ENCODE measurements at places on chromosomes 3 and 15.
A peak's percentile ranks its signal among the peaks of the same experiment; 100 is the strongest.

GRCh38 chr3:193963808-193964516 is 172.0 kb upstream of the HES1 start:
- peak; percentile 55 for DNase-seq

GRCh38 chr3:77373619-77374018 is 333.7 kb downstream of the ROBO2 start:
- DNase-seq = no peak

DNA sequence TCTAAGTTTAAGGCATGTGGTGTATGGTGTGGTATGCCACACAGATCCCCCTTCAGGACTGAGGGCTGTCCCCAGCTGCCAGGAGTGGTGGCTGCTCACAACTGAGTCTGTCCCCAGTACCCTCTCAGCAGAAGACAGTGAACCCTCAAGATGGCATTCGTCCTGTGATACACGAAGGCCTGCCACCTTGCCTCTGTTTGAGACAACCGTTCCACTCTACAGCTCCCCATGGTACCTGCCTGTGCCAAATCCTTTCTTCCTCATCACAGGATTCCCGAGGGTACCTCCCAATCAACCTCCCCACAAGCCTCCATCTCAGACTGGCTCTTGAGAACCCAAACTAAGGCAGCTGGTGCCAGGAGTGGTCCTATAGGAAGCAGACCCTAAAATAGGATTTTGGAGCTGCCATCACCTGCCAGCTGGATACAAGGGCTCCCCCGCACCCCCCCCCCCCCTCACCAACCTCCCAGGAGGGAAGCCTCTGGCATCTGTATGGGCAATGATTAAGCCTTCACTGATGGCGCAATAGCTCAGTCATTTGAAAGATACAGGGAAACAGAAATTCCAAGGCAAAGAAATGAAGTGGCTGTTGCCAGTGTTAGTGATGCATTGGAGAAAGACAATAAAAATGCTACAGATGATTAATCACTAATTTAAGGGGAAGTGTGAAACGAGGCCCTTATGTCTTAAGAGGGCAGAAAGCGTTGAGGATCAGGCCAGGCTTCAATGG is 230.0 kb upstream of the LYSMD4 start:
- DNase-seq = no peak

- no peak for DNase-seq
These were observed 84.6 kb upstream of the SLC7A14 start for GRCh38 chr3:170670504-170670903.

- DNase-seq = peak; percentile 34
These were observed 1.0 kb downstream of the UBE2E1 start for GRCh38 chr3:23806534-23807423.

DNA sequence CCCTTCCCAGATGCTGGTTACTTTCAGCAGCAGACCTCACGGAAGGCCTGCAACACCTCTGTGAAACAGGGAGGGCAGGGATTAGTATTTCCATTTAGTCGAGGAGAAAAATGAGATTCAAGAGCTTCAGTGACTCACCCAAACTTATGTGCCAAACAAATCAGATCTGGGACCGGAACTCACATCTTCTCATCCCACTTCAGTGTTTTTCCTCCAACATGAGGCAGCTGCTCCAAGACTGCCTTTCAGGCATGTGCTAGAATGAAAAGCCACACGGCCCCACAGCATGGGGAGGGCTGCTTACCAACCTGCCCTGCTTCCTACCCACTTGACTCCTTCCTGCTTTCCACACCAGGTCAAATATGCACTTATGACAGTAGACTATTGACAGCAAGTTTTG is 129.4 kb upstream of the SLC24A5 start:
- DNase-seq = no peak

DNA sequence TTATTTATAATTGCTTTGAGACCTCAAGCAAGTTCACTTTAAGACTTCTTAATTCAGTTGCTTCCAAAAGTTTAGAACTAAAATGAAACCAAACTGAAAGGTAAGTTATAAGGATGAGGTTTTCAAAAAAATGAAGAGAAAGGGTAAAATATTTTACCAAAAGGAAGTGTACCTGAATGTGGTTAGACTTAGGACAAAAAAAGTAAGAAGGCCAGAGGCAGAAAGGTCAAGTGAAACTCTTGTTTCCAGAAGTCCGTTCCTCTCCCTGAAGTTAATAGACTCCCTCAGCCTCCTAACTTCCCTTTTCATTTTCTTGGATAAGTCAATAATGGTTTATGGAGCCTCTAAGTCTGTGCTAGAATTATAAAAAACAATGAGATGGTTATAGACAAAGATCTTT is 16.6 kb downstream of the BTLA start:
- DNase-seq = peak; percentile 46

- DNase-seq = no peak
These were observed 156.7 kb upstream of the BHLHE40 start for GRCh38 chr3:4822568-4822967.

DNA sequence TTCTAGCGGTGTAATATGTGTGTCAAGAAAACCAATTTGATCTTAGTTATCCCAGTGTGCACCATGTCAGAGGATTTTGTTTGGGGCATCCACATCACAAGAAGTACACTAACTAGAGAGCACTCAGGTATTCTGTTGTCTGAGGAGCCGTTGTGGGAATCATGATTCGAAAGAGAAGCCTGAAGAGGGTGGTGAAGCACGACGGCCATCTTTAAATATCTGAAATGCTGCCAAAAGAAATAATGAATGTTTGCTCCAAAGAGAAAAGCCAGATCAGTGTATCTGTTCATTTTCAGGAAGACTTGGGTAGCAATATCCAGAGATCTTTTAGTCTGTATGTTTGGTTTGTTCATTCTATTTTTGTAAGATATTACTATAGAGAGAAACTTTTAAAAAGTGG is 180.7 kb downstream of the KLHL25 start:
- no peak for DNase-seq

- DNase-seq = no peak
These were observed 26.0 kb upstream of the MCTP2 start for GRCh38 chr15:94205366-94205765.

DNA sequence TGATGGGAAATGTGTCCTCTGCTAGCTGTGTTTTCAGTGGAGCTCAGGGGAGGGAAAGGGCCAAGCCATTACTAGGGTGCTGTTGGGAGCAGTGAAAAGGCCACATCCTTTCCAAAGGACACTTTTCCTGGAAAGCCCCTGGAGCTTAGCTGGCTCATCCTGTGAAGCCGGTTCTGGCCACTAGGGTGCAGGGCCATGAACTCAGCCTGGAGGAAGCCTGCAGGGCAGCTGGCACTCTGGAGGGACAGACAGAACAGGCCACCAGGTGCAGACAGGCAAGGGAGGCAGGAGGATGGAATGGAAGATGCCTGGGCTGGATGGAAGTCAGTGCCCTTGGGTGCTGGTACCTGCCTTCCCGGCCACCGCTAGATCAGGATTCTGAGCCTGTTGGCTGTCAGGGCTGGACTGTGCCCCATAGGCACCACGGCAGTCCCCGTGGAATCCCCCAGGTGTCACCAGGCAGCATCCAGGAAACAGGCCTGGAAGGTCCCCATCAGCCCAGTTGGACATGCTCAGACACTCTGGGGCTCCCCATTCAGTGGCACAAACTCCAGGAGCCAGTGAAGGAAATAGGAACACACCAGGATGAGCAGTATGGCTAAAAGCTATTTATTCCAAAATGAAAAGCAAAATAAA is 76.2 kb upstream of the C2CD4B start:
- DNase-seq = peak; percentile 43

DNA sequence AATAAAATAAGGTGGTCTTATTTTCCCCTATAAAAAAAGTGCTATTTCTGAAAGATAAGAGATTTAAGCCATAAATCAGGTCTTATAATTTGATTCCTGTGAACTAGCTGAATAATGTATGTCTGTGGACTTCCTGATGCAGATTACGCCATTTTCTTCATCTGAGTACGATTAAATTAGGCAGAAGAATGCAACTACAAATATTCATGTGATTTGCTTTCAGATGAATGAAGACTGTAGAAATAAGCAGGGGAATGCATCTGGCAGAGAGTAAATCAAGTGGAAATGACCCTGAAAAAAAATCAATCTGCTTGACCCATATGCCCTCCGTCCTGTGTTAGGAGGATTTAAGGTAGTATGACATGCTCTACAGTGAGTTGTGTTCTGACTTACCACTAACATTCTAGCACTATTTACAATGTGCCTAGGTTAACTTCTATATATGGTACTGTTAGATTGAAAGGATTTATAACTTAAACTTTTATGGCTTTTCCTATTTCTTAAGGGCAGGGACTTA is 14.7 kb downstream of the BNIP2 start:
- no peak for DNase-seq

GRCh38 chr3:150428562-150428961 is 20.5 kb downstream of the TSC22D2 start:
- no peak for DNase-seq

DNA sequence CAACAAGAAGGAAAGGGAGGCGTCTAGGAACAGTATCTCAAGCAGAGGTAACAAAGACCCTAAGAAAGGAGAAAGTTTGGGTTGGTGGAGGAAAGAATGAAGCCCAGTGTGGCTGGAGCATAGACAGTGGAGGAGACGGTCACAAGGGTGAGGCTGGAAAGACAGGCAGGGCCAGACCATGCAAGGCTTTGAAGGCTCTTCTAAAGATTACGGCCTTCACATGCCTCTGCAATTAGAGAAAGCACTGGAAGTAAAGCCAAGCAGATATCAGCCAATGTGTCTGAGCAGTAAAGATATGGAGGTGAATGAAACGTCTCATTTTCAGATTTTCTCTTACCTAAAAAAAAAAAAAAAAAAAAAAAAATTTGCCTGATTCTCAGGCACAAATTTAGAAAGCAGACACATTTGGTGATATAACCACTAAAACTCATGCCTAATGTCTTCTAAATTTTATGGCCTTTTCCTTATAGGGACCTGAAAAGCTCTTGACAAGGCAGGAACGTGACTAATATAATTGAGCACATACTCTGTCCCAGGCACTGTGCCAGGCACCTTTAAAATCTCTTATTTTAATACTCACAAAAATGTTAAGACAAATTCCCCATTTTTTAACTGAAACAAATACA is 184.1 kb downstream of the MECOM start:
- no peak for DNase-seq

DNA sequence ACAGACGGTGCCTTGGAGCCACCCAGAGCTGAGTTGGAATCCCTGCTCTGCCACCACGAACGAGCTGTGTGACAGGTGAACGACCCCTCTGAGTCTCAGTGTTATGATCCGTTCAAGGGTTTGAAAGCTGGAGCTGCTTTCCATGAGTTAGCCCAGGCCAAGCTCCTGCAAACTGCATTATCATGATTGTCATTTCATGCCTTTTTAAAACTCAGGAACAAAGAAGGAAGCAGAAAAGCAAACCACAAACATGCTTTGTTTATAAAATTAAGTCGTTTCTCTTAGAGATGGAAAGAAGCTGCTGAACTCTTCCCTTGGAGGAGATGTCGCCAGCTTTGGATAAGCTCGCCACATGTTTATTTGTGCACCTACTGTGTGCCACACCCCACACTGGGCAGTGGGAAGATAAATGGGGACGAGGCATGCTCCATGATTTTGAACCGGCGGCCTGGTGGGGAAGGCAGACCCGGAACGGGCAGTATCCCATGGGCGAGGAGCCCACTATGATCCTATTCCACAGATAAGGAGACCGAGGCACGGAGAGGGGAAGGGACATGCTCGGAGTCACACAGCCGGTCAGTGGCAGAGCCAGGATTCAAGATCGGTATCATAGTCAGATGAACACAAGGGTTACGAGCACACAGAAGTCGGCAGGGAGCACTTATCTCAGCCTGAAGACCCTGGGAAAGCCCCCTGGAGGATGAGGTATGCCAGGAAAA is 15.9 kb downstream of the HRH1 start:
- no peak for DNase-seq

GRCh38 chr3:31133541-31133940 is 239.1 kb upstream of the GADL1 start:
- DNase-seq = no peak
